ENCODE measurements at places on chromosomes 11 and 22. TPM values are rescaled to one million over a fixed set of nuclear protein-coding genes. Genes with fewer than 3 reads are reported as not detected.

Gene NLRP10
- not detected for total RNA-seq

Gene ZNF280B
- total RNA-seq: 1.0 TPM

Gene ART1
- total RNA-seq: not detected

Gene TRIM49
- not detected for total RNA-seq

GRCh38 chr22:27023591-27023990 lies 366.2 kb downstream of the MIAT start:
- H3K4me3 ChIP-seq: no peak overlapping the region
- H3K27me3 ChIP-seq: no peaks in the 10 kb centered on the region
- H3K27ac ChIP-seq: no peak overlapping the region
- no peaks in the 10 kb centered on the region for H3K36me3 ChIP-seq
- no peak for DNase-seq

DNA sequence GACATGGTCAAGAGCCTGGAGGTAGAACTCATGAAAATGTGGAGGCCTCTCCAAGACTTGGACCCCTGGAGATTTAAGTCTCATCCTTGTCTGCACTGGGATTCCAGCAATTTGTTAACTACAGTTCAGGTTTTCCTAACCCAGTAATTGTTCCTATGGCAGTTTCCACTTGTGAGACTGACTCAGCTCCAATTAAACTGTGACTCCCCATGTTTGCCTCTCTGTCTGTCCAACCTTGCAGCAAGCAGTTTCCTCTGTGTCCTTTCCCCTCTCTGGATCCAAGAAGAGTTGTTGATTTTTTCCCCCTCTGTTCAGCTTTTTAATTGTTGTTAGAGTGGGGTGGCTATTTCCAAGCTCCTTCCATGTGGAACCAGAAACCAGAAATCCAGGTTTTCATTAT lies 16.2 kb upstream of the ARHGAP20 start:
- no peak overlapping the region for H3K4me3 ChIP-seq
- no peaks in the 10 kb centered on the region for H3K4me1 ChIP-seq
- H3K27ac ChIP-seq: no peak overlapping the region
- no peaks in the 10 kb centered on the region for H3K27me3 ChIP-seq

DNA sequence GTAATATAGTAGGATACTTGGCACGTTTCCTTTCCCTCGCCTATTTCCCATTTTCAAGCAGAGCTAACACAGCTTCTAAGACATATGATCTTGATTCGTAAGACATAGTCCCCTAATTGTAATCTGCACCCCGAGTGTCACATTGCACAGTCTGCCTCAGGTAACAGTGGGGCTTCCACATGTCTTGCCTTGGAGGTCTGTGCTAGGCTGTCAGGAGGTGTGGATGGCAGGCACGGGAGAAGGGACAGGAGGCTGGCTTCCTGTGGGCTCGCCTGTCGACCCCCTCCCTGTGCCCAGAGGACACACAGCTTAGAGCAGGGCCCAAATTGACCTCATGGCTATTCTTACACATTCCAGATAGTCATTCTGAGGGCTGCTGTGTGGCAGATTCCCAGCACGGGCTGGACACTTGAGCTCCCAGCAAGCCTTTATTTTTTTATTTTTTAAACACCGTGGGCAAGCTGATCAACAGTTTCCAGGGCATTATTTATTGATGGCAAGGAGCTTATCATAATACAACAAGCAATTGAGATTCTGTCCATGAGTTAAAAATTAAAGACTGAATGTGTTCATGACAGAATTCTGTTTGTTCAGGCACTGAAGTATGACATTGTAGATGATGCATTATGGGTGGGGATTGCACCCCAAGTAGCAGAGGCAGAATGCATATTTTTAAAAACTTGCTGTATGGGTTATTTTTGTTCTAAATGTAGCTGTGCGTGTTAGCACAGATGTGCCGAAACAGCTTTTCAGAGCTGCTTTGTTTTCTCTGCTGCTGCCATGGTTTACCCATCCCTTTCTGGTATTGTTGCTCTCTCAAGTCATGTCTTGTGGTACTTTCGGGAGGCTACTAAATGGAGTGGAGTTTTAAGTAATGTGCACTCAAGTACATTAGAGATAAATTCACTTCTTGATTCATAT lies 113.0 kb downstream of the ATXN10 start:
- H3K27me3 ChIP-seq: no peaks in the 10 kb centered on the region
- no peaks in the 10 kb centered on the region for H3K4me1 ChIP-seq
- no peak overlapping the region for H3K4me3 ChIP-seq
- DNase-seq: no peak
- H3K36me3 ChIP-seq: peaks cover 2% of the 10 kb centered on the region
- H3K27ac ChIP-seq: no peak overlapping the region

- no peaks in the 10 kb centered on the region for H3K4me1 ChIP-seq
- H3K27ac ChIP-seq: no peak overlapping the region
- DNase-seq: no peak
- no peak overlapping the region for H3K4me3 ChIP-seq
These were observed 366.3 kb downstream of the TBC1D22A start for GRCh38 chr22:47128622-47129215.

GRCh38 chr11:67419325-67420049 lies 4.0 kb downstream of the CARNS1 start:
- H3K4me3 ChIP-seq: peak overlapping the region; percentile 37
- no peak for DNase-seq
- H3K27me3 ChIP-seq: no peaks in the 10 kb centered on the region
- H3K4me1 ChIP-seq: peaks cover 69% of the 10 kb centered on the region
- peak overlapping the region; percentile 79 for H3K27ac ChIP-seq
- H3K36me3 ChIP-seq: no peaks in the 10 kb centered on the region

DNA sequence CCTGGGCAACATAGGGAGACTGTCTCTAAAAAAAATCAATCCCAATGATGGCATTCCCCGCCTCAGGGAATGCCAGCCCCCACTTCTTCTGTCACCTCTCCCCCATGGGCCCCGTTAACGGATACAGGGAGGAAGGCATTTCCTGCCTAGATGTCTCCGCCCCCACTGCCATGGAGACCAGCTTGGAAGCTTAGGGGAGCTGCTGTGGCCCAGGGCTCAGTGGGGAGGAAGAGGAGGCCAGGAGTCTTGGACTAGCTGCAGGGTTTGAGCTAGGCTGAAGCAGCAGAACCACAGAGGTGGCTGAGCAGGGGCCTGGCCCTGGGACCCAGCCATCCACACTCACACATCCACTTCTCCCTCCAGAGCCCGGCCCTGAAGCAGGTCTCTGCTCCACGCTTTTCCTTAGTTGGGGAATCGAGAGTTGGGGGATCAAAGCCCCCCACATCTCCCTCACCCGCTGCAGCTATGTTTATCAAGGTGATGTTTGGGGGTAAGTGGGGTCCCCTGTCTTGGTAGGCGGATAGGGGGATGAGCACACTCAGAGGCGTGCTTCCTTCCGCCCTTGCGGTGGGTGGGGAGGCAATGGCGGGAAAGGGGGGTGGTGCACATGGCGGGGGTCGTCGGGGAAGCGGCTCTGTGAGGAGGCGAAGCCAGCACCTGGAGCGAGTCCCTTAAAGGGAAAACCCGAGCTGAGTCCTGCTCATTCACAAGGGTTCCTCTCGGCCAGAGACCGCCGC lies at the start of gene C22orf15:
TSS of gene C22orf15 (plus strand) at position 149 of the 737 bp plus-strand sequence. CDS start at position 466, 317 bp downstream.
- no peak for DNase-seq
- H3K27ac ChIP-seq: peak within 1 kb of the TSS; percentile 26
- peak within 1 kb of the TSS; percentile 44 for H3K4me3 ChIP-seq
- no peaks in the 10 kb centered on the region for H3K36me3 ChIP-seq
- peaks cover 33% of the 10 kb centered on the region for H3K4me1 ChIP-seq

GRCh38 chr22:31239771-31240370 lies 27.8 kb downstream of the LIMK2 start:
- peaks cover 48% of the 10 kb centered on the region for H3K4me1 ChIP-seq
- no peak for DNase-seq
- no peak overlapping the region for H3K4me3 ChIP-seq
- H3K36me3 ChIP-seq: peaks cover 3% of the 10 kb centered on the region
- no peaks in the 10 kb centered on the region for H3K27me3 ChIP-seq
- H3K27ac ChIP-seq: no peak overlapping the region

- no peaks in the 10 kb centered on the region for H3K36me3 ChIP-seq
- H3K4me1 ChIP-seq: no peaks in the 10 kb centered on the region
- H3K27me3 ChIP-seq: no peaks in the 10 kb centered on the region
- no peak overlapping the region for H3K27ac ChIP-seq
- no peak for DNase-seq
These were observed 139.1 kb downstream of the SLC17A6 start for GRCh38 chr11:22477312-22477711.

DNA sequence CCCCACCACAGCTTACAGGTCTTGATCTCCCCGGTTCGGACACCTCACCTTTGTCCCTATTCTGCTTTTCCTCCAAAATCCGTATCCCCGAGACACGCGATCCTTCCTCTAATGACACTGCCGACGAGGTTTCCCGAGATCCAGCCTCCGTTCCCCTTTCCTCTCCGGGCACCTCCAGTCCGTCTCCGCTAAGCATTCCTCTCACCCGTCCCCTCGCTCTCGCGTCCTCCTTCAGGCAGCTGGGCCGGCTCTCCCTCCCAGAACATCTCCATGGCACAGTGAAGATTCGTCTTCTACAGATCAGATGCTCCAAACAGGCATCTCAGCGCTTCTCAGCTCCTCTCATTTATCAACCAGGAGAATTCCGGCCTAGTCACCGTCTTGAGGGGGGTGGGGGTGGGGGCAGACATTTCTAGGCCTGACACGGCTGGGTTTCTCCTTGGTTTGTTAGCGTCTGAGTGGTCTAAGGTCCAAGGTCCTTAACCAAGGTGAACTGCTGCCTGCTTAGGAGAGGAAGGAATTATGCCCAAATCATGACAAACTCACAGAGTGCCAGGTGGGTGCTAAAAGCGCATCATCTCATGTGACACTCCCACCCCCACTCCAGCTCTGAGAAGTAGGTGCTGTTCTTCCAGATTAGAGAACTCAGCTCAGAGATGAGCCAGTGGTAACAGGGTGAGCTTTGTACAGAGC lies at the start of gene SPTBN2:
TSS of gene SPTBN2 (minus strand) at position 524 of the 693 bp plus-strand sequence. CDS start 7,976 bp downstream, outside the sequence.
- DNase-seq: no peak
- H3K27ac ChIP-seq: no peak within 1 kb of the TSS
- no peaks in the 10 kb centered on the region for H3K36me3 ChIP-seq
- H3K27me3 ChIP-seq: peaks cover 45% of the 10 kb centered on the region
- H3K4me3 ChIP-seq: no peak within 1 kb of the TSS

GRCh38 chr22:30843245-30843644 lies 125.3 kb downstream of the MORC2 start:
- no peak overlapping the region for H3K27ac ChIP-seq
- no peak for DNase-seq
- H3K27me3 ChIP-seq: no peaks in the 10 kb centered on the region
- H3K4me1 ChIP-seq: no peaks in the 10 kb centered on the region

DNA sequence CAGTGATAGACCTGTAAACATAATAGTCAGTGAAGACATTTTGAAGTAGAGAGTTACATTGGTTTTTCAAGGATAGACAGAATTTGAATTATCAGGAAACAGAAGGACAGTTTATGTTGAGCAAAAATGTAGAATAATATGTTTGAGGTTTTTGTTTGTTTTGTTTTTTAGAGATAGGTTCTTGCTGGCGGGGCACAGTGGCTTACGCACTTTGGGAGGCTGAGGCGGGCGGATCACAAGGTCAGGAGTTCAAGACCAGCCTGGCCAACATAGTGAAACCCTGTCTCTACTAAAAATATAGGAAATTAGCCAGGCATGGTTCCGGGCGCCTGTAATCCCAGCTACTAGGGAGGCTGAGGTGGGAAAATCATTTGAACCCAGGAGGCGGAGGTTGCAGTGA lies 35.6 kb downstream of the BCL2L13 start:
- H3K36me3 ChIP-seq: no peaks in the 10 kb centered on the region
- H3K27ac ChIP-seq: no peak overlapping the region
- no peaks in the 10 kb centered on the region for H3K4me1 ChIP-seq
- no peaks in the 10 kb centered on the region for H3K27me3 ChIP-seq
- H3K4me3 ChIP-seq: no peak overlapping the region

DNA sequence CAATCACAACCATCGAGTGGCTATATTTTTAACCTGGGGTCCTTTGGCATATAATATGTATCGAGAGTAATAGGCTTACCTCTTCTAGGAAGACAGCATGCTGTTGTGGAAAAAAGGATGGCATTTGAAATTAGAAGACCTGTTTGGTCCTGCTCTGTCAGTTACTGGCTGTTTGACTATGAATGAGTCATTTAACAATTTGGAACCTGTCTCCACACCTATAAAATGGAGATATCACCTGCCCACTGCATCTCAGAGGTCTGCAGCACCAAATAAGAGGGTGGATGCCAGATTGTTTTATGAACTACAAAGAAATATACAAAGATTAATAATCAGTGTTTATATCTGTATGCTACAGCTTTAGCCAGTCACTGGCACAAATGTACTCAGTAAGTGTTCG lies 60.8 kb downstream of the SLC25A17 start:
- H3K27me3 ChIP-seq: no peaks in the 10 kb centered on the region
- no peaks in the 10 kb centered on the region for H3K36me3 ChIP-seq
- no peak for DNase-seq
- H3K4me3 ChIP-seq: no peak overlapping the region
- no peaks in the 10 kb centered on the region for H3K4me1 ChIP-seq

DNA sequence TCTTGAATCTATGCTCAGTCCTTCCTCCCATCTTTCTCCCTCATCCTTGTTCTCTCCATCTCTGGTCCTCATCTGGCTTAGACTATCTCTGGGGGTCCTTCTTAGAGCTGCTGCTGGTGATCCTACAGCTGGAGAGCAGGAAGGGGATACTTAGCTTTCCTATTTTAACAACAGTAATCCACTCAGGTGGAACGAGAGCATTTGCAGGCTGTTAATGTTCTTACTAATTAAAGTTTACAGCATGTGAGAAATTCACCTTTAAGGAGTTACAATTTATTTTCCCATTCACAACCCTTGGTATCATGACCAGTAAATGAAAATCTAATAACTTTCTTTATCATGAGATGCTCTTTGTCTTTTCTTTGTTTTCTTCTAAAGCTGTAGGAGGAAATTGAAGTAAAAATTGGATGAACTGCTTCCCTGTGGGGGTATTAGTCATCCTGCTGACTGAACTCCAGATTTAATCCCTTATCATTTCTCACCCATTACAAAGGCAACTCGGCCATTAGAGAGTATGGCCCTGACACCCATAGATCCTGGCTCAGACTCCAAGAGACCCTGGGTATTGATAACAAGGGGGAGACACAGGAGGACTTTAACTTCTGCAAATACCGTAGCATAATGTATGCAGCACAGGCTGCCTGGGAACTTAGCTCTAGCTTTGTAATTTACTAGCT lies 37.6 kb upstream of the MTNR1B start:
- no peak overlapping the region for H3K27ac ChIP-seq
- H3K27me3 ChIP-seq: no peaks in the 10 kb centered on the region
- no peak for DNase-seq
- no peaks in the 10 kb centered on the region for H3K36me3 ChIP-seq

DNA sequence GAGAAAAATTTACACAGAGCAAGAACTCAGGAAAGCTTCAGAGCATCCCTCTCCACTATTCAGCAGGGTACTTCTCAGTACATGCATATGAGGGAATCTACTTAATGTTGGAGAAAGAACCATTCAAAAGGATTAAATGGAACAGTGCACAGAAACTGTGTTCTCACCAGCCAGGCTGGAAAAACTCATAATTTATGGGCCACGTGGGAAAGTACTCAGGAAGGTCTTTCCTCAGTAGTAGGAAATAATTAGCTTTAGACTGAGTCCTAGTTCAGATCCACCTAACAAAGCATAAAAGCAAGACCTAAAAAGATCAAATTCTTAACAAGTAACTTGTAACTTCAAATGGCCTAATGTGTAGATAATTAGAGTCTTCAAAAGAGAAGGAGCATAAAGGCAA lies 134.0 kb downstream of the FAM76B start:
- no peaks in the 10 kb centered on the region for H3K27me3 ChIP-seq
- H3K36me3 ChIP-seq: no peaks in the 10 kb centered on the region
- H3K4me1 ChIP-seq: peaks cover 14% of the 10 kb centered on the region
- no peak overlapping the region for H3K4me3 ChIP-seq
- H3K27ac ChIP-seq: no peak overlapping the region

All from CD4-positive, CD25-positive, alpha-beta regulatory T cell (primary cell).